ENCODE measurements at places on chromosomes 12 and 14.

DNA sequence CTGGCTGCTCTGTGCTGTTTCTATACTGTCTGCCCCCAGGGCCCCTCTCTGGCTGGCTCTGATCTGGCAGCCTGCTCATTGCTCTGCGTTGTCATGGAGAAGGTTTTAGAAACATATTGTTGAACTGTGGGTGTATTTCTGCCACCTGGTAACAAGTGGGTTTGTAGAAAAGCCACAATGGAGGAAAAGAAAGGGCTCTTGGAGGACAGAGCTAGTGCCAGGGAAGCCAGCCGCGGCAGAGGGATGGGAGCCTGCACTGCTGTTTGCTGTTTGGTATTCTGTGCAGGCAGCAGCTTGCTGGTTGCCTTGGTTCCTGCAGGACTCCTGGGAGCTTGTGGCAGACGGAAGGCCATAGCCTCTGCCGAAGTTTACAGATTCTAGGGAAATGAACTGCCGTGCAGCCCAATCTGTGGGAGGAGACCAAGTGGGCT, 15.1 kb downstream of the CCDC177 start:
- DNase-seq: no peak

GRCh38 chr14:91755570-91756295, 23.8 kb upstream of the CATSPERB start:
- DNase-seq: no peak

GRCh38 chr12:639566-639965, 23.7 kb downstream of the NINJ2 start:
- DNase-seq: no peak

- no peak for DNase-seq
Observed at GRCh38 chr12:2286047-2286446, 233.3 kb downstream of the CACNA1C start.

GRCh38 chr12:75738486-75738885, 227.1 kb upstream of the KRR1 start:
- DNase-seq: no peak

- no peak for DNase-seq
Observed at GRCh38 chr14:97177016-97177415, 379.8 kb downstream of the VRK1 start.

- DNase-seq: no peak
Observed at GRCh38 chr14:100362311-100362927, 39.3 kb downstream of the SLC25A47 start.

- DNase-seq: no peak
Observed at GRCh38 chr12:1346126-1346525, 248.3 kb downstream of the FBXL14 start.

DNA sequence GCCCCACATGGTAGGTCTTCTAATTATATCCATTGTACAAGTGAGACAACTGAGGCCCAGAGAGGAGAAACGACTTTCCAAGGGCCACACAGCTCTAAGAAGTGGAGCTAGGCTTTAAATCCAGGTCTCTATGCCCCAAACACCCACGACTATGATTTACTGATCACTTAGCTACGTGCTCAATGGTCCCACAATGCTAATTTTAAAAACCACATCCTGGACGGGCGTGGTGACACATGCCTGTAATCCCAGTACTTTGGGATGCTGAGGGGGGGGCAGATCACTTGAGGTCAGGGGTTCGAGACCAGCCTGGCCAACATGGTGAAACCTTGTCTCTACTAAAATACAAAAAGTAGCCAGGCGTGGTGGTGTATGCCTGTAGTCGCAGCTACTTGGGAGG, 8.4 kb upstream of the MLEC start:
- DNase-seq: no peak

GRCh38 chr12:14239350-14239934, 126.0 kb upstream of the ATF7IP start:
- no peak for DNase-seq

- DNase-seq: no peak
Observed at GRCh38 chr14:20332431-20332787, 670 bp downstream of the CCNB1IP1 start.

DNA sequence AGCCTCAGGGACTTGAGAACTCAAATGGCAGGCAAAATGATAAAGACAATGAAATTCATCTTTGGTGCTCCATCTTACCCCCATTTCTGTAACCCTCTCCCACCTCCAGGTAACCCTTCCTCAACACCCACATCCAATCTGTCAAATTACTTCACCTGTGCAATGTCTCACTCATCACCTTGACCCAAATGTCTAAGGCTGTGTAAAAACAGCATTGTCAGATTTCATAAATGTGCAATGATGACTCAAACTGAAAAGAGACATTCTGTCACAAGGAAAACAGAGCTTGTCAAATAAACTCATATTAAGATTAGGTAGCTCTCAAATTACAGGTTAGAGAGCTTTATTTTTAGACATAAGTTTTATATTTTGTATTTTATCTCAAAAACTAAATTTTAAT, 19.9 kb upstream of the COCH start:
- DNase-seq: no peak

DNA sequence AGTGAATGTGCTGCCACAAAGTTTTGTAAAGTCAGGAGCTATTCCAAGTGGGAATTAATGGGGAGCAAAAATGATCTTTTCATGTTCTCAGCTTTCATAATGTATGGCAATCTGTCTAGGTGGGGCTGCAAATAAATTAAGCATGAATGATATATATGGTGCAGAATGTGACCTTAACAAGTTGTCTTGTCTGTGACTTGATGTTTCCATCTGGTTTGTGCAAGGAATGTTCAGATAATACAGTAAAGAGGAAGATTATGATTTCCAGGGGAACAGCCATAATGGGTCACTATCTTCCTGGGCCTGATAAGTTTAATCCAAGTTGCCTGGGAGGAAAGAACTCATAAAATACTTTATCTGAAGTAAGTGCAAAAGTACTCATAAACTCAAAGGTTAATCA, 1815.8 kb upstream of the FLRT2 start:
- no peak for DNase-seq

- no peak for DNase-seq
Observed at GRCh38 chr14:22829661-22830442, at the start of gene MRPL52. Gene MRPL52, plus strand, starts transcription at chr14:22829887. Its CDS starts 26 bp downstream, at chr14:22829913.

DNA sequence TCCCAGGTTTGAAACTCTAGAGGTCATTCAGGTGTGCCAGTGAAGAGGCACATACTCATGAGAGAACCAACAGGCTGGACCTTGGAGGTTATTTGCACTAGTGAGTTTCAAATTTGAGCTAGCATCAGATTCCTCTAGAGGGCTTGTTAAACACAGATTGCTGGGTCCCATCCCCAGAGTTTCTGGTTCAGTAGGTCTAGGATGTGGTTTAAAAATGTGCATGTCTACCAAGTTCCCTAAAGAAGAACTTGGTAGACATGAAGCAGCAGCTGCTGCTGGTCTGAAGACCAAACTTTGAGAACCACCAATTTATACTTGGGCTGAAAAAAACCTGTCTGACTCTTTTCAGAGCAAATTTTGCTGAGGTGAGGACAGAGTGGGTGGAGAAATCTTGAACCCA, 61.7 kb downstream of the SUSD6 start:
- DNase-seq: no peak

- no peak for DNase-seq
Observed at GRCh38 chr12:46390881-46391280, 18.3 kb upstream of the SLC38A2 start.

GRCh38 chr14:69651664-69652063, 40.3 kb downstream of the SUSD6 start:
- DNase-seq: no peak

- no peak for DNase-seq
Observed at GRCh38 chr14:73712540-73713180, 1.5 kb downstream of the PNMA1 start.

DNA sequence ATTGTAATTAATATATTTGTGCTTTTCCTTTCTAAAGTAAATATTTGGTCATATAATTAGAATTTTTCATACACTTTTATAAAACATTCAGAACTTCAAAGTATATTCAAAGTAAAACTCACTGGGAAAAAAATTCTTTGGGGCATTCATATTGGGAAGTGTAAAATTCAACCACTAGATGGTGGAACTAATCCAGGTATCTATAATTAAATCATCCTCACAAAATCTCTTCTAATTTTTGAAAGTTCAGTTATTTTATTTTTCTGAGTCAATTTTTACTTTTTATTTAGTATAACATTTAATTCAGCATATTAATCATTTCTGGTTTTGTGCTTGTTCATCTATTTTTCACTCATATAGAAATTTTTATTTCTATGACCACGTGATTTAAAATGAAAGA, 81.0 kb downstream of the NTS start:
- no peak for DNase-seq

- DNase-seq: no peak
Observed at GRCh38 chr12:93229494-93230325, 148.0 kb upstream of the NUDT4 start.

DNA sequence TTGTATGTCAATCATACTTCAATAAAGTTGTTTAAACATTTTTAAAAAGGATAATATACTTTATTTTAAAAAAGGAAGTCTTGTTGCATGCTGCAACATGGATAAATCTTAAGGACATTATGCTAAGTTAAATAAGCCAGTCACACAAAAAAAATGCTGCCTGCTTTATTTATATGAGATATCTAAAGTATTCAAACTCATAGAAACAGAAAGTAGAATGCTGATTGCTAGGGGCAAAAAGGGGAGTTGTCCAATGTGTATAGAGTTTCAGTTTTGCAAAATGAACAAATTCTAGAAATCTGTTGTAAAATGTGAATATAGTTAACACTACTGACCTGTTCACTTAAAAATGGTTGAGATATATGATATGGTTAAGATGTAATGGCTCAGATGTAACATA, 8.7 kb downstream of the KLRC4 start:
- DNase-seq: no peak

DNA sequence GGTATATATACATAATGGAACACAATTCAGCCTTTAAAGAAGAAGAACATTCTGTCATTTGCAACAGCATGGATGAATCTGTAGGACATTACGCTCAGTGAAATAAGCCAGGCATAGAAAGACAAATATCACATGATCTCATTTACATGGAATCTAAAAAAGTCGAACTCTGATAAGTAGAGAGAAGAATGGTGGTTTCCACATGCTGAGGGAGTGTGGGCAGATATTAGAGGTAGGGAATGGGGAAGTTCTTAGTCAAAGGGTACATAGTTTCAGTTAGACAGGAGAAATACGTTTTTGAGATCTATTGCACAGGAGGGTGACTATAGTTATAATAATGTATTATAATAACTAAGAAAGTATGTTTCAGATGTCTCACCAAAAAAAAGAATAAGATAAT, 71.4 kb downstream of the ADAMTS20 start:
- no peak for DNase-seq

GRCh38 chr14:90785471-90785870, 30.8 kb downstream of the TTC7B start:
- DNase-seq: peak; percentile 67

DNA sequence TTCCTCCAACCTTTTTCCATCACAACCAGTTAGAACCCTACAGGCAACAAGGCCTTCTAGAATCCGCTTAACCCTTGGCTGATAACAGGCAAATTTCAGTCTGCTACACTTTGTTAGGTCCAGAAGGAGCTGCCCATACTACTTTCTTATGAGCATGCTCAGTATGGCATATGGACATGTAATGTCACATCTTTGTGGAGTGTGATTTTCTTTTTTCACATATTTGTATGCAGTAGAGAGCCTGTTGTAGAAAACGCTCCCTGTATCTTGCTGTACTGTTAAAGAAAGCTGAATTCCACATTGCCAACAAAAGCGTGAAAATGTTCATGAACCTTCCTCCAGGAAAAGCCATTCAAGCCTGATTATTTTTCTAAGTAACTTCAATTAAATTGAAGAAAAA, 196.5 kb downstream of the SLC41A2 start:
- DNase-seq: no peak

- no peak for DNase-seq
Observed at GRCh38 chr12:121124402-121125109, 8.1 kb upstream of the P2RX7 start.

- DNase-seq: no peak
Observed at GRCh38 chr12:90199006-90199405, 490.4 kb upstream of the ATP2B1 start.

DNA sequence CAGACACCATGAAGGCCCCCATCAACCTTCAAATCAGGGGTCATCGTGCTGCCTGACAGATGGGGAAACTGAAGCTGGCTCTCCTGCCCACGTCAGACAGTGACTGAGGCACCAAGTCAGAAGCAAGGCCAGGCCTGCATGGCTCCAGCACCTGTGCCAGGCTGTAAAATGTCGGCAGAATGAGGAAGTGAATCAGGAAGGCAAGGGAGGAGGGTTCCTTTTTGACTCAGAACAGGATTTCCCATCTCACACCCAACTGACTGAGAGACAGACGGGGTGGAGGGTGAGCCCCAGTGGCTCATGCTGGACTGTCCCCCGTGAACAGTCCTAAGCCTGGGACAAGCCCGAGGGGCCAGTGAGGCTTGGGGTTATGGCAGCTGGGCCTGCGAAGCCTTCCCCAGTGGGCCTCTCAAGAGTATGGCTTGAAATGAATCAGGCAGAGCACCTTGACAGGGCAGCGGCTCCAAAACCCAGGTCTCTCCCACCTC, 20.9 kb downstream of the SYNE3 start:
- no peak for DNase-seq

DNA sequence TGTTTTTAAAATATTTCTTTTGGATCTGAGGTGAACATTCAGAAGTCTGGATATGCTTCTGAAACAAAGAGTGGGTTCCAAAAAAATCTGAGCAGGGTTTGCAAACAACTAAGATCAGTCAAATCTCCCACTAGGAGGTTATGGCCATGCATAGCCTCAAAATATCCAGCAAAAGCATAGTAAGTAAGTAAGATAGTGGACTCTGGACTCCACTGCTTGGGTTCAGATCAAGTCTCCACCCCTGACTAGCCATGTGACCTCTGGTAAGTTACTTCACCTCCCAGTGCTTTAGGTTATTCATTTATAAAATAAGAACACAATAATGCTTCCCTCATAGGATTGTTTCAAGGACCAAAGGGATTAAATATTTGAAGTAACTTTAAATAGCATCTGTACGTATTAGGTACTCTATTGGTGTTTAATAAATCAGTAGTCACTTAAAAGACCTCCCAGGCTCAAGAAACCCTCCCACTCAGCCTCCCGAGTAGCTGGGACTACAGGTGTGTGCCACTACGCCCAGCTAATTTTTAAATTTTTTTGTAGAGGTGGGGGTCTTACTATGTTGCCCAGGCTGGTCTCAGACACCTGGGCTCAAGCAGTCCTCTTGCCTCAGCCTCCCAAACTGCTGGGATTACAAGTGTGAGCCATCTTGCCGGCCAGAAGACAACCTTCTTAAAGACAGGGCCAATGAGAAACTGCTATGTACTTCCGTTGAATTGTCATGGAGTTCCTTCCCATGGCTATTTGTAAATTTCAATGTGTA, 95.7 kb upstream of the SOX5 start:
- DNase-seq: no peak

- no peak for DNase-seq
Observed at GRCh38 chr12:57551637-57552305, 1.9 kb downstream of the KIF5A start.

DNA sequence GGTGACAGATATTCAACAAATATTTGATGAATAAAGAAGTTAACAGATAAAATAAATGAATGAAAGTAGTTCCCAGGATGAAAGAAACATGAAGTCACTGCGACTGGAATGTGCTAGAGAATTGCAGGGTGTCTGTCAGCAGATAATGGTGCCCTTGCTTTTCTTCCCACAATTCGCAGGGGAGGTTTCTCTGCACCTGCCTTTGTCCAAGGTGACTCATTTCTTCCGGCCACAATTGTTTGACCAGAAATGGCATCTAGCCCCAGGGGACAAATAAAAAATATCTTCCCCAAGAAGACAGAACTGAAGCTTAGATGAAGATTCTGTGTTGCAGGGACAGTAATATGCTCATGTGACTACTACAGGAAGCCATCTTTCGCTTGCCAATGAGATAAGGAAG, 316.1 kb upstream of the TBX3 start:
- no peak for DNase-seq

GRCh38 chr14:63747846-63748245, 20.0 kb upstream of the SGPP1 start:
- no peak for DNase-seq

All from vagina (tissue), 2 donors.